Dorsolateral prefrontal cortex (tissue), 122 donors: ENCODE measurements at places on chromosomes 1 and 21.

DNA sequence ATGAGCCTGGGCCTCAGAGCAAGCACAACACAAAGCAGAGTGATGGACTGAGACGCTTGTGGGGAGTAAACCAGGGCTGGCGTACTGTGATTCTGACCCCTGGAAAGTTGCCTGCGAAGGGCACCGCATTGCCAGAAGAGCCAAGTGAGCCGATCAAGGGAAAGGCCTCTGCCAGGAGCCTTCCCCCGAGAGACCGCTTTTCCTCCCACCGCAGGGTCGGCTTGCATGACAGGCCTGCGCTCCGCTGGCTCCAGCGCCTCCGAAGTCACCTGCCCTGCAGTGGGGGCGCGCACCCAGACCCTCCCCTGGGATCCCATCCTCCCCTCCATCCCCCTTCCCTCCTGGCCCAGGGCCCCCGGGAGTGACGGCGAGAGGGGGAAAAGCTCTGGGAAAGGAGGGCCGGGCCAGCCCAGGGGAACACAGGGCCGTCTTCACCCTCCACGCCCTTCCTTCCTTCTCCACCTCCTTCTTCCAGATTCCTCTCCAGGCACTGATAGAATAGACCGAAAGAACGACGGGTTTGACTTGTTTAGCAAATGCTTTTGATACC, 165.0 kb downstream of the TRIM33 start:
- no peak for DNase-seq

DNA sequence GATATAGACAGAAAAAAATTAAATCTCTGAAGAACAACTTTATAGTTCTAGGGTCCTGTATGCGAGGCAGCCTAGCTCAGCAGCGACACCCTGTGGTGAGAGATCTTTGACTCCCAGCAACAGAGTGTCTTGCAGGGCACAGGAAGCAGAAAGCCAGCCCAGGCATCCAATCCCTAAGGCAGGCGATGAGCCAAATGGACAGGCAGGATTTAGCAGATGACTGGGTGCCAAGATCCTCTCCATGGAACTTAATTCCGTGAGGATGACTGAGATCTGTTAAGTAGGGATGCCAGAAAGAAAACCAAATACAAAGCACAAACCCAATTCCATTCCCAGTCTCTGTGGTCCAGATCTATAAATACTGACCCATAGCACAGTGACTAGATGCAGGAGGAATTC, 38.8 kb downstream of the HLCS start:
- peak; percentile 89 for DNase-seq

DNA sequence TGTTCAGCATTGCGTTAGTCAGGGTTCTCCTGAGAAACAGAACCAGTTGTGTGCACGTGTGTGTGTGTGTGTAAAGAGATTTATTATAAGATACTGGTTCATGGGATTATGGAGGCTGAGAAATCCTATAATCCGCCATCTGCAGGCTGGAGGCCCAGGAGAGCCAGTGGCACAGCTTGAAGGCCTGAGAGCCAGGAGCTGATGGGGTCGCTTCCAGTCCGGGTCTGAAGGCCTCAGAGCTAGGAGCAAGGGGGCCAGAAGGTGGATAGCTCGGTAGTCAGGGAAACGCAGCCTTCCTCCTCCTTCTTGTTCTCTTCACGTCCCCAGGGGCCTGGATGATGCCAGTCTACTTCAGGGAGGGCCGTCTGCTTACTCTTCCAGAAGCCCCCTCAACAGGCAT, 37.7 kb downstream of the FAAP20 start:
- no peak for DNase-seq

DNA sequence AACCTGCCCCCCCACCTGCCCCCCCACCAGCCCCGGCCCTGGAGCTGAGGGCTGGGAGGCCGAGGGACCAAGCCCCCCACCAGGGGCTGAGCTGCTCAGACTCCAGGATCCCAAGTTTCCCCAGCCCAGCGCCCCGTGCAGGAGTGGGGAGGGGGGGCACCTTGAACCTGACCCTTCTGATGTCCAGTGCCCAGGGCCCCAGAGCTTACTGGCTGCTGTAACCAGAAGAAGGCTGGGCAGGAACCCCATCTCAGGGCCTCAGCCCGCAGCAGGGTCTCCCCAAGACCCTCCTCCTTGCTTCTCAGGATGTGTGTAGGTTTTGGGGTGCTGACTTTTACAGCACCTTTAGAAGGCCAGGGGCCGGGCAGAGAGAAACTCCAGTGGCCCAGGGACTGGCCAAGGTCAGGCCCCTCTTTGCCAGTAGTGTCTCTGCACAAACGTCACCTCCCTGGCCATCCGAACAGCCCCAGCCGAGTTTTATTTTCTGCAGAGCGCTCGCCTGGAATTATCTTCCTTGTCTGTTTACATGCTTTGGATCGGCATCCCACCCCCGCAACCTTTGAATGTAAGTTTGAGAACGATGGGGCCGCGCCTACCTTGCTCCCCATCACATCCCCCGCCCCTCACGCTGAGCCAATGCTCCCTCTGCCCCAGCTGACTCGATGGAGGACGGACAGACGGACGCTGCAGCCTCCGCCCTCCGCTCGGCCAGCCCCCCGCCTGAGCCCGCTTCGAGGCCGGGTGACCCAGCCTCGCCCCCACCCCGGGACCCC, 70.1 kb upstream of the CASZ1 start:
- DNase-seq, result peak; percentile 41

DNA sequence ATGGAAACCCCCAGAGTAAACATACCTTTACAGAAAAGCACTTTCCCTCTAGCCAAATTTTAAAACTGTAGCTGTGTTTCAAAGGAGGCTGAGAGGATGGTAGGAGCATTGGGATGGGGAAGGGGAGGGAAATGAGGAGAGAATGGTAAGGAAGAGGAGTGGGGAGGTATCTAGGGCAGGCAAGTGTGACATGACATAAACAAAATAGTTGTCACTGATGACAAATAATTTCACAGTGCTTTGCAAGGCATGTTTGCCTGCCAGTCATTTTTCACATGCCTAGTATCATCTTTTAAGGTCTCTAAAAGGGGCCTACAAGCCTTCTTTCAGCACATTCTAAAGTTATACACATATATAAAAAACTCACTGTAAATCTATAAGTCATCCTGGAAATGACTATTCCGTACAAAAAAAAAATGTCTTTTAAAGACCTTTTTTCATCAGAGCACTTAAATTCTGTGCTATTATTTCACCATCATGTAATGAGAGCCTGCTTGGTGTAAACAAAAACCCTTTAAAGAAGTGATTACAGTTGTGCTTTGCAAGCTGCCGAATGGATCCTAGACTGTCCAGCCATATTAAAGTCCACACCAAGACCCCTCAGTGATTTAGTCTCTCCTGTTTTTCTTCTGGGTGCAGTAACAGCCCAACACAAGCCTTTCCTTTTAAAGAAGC, 38.4 kb downstream of the HLX start:
- no peak for DNase-seq

DNA sequence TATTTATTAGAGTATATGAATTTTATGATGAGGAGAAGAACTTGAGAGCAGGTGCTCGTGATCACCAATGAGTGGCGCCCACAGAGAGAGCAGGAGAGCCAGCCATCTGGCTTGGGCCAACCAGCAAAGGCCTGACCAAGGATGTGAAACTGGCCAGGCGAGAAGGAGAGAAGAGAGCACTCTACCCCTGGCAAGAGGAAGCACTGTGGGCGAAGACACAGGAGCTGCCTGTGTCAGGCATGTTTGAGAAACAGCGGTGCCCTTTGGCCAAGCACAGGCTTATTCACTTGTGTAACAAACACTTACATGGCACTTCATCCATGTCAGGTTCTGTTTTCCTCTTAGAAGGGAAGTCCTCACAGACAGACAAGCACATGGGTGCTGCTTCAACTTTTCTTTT, 4.2 kb upstream of the SIPA1L2 start:
- no peak for DNase-seq

DNA sequence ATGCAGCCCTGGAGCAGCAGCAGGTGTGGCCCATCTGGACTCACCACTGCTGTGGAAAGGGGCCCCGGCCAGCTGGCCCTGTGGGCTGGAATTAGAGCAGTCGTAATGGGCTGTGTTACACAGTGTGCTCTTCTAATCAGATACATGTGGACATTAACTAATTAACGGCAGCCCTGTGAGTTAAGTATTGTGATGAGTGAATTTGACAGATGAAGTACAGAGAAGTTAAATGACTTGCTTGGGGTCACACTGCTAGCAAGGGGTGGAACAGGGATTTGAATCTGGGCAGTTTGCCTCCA, 58.6 kb downstream of the MDM4 start:
- DNase-seq, result no peak

- no peak for DNase-seq
Observed at GRCh38 chr1:87291107-87291506, 37.6 kb upstream of the LMO4 start.

- DNase-seq, result no peak
Observed at GRCh38 chr1:22171951-22172715, 29.2 kb upstream of the WNT4 start.
